Stimulated activated CD8-positive, alpha-beta memory T cell treated with anti-CD3 and anti-CD28 coated beads, Interleukin-4, amount 100 ng/mL, for 48 hours (primary cell): ENCODE measurements at places on chromosomes 6 and 20.

- no peak for DNase-seq
Measured at GRCh38 chr6:1390133-1390945, 963 bp downstream of the FOXF2 start.

GRCh38 chr6:53115741-53116140 lies 32.9 kb downstream of the GCM1 start:
- DNase-seq, result no peak

- no peak for DNase-seq
Measured at GRCh38 chr20:1273366-1273765, 7.3 kb downstream of the SNPH start.

- DNase-seq, result peak; percentile 72
Measured at GRCh38 chr6:87742106-87742505, 40.1 kb upstream of the AKIRIN2 start.

DNA sequence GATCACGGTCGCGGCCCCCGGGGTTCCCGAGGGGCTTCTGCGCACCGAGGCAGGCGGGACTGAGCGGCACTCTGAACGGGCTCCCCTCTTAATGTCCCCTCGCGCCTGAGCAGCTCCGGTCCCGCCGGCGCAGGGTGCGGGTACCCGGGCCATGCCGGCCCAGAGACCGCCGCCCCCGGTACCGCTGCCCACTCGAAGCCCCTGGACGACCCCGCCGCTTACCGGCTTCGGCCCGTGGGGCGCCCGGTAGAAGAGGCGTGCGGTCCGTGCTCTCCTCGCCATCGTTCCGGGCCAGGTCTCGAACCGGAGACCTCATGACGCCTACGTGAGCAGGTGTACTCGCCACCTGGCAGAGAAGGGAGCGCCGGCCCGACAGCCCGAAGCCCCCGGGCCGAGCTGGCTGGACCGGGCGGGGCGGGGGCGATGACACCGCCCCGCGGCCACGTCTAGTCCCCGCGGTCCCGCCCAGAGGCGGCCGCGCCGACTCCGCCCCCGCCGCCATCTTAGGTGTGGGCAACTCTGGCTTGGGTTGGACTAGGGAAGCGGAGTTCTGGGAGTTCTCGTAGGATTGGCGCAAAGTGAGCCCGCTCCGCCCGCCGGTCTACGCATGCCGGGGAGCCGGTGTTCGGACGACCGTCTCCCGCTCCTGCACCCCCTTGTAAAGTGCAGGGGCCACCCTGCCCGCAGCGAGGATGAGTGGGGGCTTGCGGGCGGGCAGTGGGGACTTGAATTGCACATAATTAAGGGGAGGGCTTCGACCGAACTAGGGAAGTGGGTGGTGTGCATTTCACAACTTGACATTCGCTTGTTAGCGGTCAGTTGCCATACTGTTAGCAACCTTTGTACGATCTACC lies at the start of gene SLC17A5:
Gene SLC17A5, minus strand, starts transcription at position 422 of the 854 bp plus-strand sequence. Its CDS starts 106 bp downstream, at position 316.
- DNase-seq, result peak; percentile 94

DNA sequence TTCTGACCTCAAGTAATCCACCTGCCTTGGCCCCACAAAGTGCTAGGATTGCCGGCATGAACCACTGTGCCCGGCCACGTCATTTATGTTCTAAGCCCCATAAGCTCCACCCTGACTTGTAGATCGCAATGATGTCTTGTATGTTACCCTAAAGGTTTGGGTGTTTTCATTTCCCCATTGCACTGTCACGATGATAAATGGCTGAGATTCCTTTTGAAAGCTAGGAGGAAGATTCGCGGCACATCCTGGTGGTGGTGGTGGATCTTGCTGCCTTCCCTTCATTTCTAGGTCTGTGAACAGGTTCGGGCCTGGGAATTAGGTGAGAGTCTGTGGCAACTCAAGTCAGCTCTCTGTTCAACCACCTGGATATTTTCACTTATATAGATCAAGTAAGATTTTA lies 28.3 kb downstream of the MUC22 start:
- DNase-seq, result no peak

DNA sequence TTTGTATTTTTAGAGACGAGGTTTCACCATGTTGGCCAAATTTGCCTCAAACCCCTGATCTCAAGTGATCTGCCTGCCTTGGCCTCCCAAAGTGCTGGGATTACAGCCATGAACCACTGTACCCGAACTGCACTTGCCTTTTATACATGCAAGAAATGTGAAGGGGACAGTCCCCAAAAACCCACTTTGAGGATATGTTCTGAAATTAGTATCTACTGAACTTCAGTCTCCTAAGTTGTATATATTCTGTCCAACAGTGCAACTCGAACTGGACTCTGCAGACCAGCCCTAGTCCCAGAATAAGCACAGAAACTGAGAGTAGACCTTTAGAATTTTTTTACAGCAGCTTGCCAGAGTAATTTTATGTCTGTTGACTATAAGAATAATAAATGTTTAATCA lies 28.5 kb downstream of the BACH2 start:
- DNase-seq, result no peak
